Retina (tissue), 1 donor: ENCODE measurements at places on chromosomes 2 and 18.

DNA sequence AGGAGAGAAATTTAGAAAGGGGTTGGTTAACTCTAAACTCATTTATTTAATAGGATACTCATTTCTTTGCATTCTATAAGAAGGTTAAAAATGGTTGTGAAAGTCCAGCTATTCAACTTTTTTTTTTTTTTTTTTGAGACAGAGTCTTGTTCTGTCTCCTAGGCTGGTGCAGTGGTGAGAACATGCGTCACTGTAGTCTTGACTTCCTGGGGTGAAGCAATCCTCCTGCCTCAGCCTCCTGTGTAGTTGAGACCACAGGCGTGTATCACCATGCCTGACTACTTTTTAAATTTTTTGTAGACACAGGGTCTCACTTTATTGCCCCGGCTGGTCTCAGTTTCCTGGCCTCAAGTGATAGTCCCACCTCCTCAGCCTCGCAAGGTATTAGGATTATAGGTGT, 11.9 kb downstream of the ELP2 start:
- no peak for DNase-seq

- DNase-seq = no peak
Measured at GRCh38 chr18:39701839-39702238, 2136.2 kb upstream of the CELF4 start.

DNA sequence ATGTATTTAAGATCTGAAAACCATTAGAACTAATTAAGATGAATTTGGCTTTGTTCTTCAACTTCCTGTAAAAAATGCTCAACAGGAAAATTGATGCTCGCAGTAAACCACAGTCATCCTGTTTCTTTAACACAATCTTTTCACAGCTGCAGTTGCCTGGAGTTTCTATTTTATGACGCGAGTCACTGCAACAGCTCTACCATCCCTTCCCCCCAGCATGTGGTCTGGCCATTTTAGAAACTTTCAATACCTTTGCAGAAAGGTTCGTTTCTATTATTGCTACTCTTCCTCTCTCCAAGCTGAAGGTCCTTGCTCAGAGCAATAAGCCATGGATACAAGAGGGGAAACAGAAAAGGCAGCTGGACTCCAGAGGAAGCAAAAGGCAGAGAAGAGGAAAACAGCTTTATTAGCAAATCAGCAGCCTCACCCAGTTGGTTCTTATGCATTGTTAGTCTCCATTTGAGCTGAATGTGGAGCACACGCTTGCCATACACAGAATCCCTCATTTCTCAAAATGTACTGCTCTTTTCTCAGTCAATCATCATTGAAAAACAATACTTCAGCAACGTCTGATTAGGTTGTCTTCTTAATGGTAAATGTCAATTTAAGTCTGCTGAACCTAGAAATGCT, 3.9 kb downstream of the WIPF1 start:
- peak; percentile 51 for DNase-seq

DNA sequence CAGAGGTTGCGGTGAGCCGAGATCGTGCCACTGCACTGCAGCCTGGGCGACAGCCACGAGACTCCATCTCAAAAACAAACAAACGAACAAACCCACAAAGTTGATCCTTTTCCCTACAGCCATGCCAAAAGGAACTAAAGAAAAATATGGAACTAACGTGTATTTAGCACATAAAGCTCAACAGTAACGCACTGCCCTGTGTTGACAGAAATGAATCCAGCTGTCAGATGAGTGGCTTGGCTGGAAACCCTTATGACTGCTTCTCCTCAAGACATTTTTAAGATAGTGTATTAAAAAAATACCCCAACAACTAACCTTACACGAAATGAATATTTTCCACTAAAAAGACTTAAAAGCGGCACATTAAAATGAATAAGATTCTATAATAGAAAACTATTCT, 62.9 kb upstream of the TUBA3E start:
- DNase-seq = no peak

DNA sequence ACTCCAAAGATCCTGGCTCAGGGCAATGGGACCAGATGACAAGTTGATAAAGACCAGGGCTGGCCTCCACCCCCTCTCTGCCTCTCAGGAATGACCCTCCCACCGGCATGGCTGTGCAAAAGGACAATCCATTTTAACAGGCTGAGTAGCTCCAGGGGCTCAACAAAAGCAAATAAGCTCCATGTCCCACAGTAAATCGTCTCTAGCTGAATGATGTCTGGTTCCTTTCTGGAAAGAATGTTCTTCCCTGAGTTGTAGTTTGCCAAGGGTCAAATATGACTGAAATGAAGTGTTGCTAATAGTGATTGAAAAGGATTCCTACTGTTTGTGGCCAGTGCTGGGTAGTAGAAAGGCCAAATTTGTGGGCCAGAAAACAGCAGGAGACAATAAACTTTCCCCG, 434.4 kb upstream of the ETAA1 start:
- peak; percentile 3 for DNase-seq

DNA sequence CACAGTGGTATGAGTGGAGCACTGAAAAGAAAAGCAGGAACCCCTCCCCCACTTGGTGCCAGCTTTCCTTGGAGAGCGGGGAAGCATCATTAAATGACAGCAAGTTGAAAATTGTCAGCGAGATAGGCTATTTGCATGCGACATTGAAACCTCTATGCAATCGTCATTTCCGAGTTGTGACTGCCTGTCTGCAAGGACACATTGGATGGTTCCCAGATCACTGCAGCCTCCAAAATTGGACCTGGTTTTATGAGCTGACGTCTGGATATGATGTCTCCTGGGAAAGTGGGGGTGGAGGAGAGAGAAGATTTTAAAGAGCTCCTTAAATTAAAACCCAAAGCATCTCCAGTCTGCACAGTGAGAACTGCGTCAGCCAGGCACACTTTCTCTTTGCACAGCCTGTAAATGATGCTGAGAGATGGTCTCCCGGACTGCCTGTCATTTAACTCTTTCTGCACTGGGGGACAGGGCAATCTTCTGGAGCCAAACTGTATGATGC, 57.8 kb upstream of the KIF5C start:
- DNase-seq = peak; percentile 69

- no peak for DNase-seq
Measured at GRCh38 chr2:72145289-72145657, 2.4 kb downstream of the CYP26B1 start.

- DNase-seq = no peak
Measured at GRCh38 chr2:16713011-16713423, 47.4 kb upstream of the CYRIA start.

DNA sequence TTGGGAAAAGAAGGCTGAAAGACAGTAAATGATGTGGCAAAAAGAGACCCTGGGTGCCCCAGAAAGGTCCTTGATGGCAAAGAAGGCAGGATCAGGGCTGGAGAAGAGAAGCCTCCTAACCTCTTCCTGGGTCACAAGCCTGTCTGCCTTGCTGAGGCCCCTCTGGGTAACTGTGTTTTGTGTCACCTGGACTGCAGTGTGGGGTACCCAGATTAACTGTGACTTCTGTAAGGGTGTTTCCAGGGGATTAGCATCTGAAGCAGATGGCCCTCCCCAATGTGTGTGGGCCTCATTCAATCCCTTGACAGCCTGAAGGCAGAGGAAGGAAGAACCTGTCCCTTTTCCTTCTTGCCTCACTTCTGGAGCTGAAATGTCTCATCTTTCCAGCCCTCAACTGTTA, 35.6 kb upstream of the APCDD1 start:
- no peak for DNase-seq

DNA sequence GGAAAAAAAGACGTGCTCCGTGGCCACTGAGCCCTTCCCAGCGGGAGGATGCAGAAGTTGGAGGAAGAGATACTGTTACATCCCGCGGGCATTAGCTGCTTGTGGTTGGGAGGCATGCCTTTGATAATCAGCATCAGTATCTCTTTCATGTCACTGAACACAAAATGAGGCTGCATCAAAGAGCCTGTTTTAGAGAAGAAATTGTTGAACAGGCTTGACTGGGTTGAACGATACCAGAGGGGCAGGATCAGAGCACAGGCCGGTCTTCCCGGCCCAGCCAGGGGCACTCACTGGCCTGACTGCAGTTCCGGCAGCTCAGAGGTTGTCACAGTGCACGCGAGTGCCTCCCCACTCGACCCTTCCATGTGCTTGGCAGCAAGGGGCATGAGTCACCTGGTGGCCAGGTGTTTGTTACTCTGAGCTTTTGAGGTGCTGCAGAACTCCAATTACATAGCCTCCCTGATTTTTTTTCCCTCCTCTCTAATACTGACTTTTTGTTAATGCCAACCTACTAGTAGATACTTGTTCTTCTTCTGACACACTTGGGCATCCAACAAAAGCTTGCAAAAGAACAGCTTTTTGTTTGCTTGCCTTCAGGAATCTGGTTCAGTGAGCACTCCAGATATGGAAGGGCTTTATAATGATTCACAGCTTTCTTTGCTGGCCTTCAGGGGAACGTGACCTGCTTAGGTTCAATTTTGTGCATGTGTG, 121.6 kb downstream of the VAPA start:
- DNase-seq = peak; percentile 69

DNA sequence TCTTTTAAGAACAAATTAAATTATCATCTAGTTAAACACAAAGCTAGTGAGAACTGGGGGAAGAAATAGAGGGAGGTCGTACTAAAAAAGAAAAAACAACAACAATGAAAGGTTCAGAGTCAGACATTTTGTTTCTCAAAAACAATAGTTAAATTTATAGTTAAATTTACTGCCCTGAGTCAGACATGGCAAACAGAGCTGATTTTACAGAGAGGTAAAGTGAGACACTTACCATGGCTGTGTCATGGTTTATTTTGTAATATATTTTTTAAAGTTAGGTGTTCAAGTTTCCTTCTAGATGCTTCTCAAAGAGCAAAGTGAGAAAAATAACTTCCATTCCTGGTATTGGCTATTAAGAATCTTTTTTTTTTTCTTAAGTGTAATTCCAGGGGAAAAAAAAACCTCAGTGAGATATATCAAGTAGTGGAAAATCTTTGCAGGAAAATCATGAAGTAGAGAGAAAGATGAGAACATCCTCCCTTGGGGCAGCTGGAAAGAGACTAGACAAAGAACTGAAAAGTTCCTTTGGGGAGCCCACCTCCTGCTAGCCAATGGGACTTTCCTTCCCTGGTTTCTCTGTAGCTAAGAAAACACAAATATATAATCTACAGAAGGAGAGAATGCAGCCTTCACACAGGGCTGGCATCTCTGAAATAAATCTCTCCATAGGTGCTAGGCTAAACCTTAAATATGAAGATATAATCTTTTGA, 12.3 kb downstream of the KLF7 start:
- peak; percentile 20 for DNase-seq

- no peak for DNase-seq
Measured at GRCh38 chr2:1816414-1816911, 72.1 kb upstream of the PXDN start.

GRCh38 chr2:196959281-196959680, 32.8 kb upstream of the PGAP1 start:
- no peak for DNase-seq

GRCh38 chr2:134670955-134671354, 47.8 kb downstream of the TMEM163 start:
- DNase-seq = no peak

DNA sequence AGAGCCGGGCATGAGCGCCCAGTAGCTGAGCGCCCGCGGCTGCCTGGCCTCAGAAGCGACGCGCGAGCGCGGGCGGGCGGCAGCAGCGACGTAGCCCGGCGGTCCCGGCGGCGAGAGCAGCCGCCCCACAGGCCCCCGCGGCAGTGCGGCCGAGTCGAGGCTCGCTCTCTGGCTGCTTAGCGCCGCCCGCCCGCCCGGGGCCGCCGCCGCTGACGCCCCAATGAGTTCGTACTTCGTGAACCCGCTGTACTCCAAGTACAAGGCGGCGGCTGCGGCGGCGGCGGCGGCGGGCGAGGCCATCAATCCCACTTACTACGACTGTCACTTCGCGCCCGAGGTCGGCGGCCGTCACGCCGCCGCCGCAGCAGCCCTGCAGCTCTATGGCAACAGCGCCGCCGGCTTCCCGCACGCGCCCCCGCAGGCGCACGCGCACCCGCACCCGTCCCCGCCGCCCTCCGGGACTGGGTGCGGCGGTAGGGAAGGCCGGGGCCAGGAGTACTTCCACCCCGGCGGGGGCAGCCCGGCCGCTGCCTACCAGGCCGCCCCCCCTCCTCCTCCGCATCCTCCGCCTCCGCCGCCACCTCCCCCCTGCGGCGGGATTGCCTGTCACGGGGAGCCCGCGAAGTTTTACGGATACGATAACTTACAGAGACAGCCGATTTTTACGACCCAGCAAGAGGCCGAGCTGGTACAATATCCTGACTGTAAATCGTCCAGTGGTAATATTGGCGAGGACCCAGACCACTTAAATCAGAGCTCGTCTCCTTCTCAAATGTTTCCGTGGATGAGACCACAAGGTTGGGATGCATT, 847 bp downstream of the HOXD8 start:
- peak; percentile 68 for DNase-seq

DNA sequence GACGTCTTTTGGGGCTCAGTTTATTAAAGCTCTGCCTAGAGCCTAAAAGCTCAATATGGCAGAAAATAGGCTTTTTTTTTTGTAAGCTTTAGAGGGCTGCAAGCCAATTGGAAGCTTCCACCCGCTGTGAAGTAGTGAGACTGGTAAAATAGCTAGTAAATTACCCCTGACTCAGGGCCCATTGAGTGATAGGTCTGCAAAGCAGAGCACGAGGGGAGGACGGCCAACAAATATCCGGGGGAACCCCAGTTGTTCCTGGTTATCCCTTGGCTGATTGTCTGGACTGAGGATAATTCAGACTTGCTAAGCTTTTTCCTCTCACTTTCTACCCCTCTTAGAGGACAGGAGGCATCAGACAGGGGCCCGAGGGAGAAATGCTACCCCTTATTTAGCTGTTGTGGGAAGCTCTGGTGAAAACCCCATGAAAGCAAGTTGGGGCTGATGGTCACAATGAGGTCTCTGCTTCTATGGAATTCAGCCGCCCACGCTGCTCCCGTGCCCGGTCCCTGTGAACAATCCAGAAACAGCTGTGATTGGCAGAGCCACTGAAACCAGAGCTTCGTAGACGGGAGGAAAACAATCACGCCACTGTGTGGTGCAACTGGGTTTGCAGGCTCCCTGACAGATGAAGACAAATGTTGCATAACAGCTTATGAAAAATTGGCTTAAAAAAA, 141.9 kb upstream of the LGALSL start:
- DNase-seq = peak; percentile 79

GRCh38 chr2:2719015-2719414, 387.9 kb upstream of the MYT1L start:
- DNase-seq = no peak

DNA sequence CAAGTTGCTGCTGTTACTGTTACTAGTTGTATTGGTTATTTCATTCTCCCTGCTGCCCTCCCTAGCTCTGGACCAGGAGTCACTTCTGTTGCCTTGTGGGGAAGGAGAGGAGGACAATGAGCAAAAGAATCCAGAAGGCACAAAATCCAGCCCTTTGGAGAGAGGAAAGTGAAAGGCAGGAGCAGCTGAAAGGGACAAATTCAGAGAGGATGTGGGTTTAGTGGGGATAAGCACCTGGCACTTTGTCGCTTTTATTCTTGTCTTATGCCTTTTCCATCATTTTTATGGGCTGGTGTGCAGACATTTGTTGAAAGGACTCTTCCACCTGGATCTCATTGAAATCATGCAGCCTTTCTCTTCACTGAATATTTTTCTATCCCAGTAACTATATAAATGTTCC, 24.3 kb upstream of the LTBP1 start:
- DNase-seq = no peak

- peak; percentile 62 for DNase-seq
Measured at GRCh38 chr2:26721115-26722032, 28.9 kb downstream of the KCNK3 start.

- DNase-seq = no peak
Measured at GRCh38 chr2:174059884-174060244, 94.7 kb upstream of the SP3 start.

GRCh38 chr2:147351784-147352183, 493.0 kb upstream of the ACVR2A start:
- DNase-seq = peak; percentile 28
